ENCODE measurements at places on chromosomes 3 and 15. TPM values are rescaled to one million over a fixed set of nuclear protein-coding genes. Genes with fewer than 3 reads are reported as not detected.

The CCDC33 gene
- 0.25 TPM for total RNA-seq

The CACNA2D3 gene
- total RNA-seq: 23.4 TPM

The CCR8 gene
- not detected for total RNA-seq

The C3orf20 gene
- not detected for total RNA-seq

The ACTC1 gene
- 0.25 TPM for total RNA-seq

The SLC6A11 gene
- total RNA-seq: 35.2 TPM

The GP5 gene
- total RNA-seq: under 0.01 TPM

The IGDCC3 gene
- total RNA-seq: 9.8 TPM

The RYR3 gene
- total RNA-seq: 12.5 TPM

The MUC13 gene
- total RNA-seq: not detected

The SPINK8 gene
- not detected for total RNA-seq

The ARPP21 gene
- 224 TPM for total RNA-seq

The XCR1 gene
- not detected for total RNA-seq

The KNG1 gene
- total RNA-seq: not detected

The CATSPER2 gene
- 4.2 TPM for total RNA-seq

The CPLX3 gene
- total RNA-seq: 0.49 TPM

The SOX14 gene
- not detected for total RNA-seq

The MFSD1 gene
- total RNA-seq: 31.7 TPM

The CHAC1 gene
- total RNA-seq: 2.7 TPM

The NTRK3 gene
- total RNA-seq: 50.9 TPM

The ZNF35 gene
- total RNA-seq: 17.7 TPM

The IQGAP1 gene
- total RNA-seq: 43.5 TPM

The FMN1 gene
- total RNA-seq: 1.5 TPM

The CX3CR1 gene
- total RNA-seq: 5.9 TPM

The ARHGEF3 gene
- total RNA-seq: 31.7 TPM

The CORO2B gene
- 28.0 TPM for total RNA-seq

The NEO1 gene
- total RNA-seq: 151 TPM

The SEMA5B gene
- total RNA-seq: 17.2 TPM

The ATP13A4 gene
- total RNA-seq: 15.7 TPM

The ABHD10 gene
- total RNA-seq: 48.9 TPM

The C3orf52 gene
- 0.25 TPM for total RNA-seq

The PPP1R14D gene
- total RNA-seq: not detected

The A4GNT gene
- total RNA-seq: not detected

The SLC15A2 gene
- total RNA-seq: 9.3 TPM

The TF gene
- total RNA-seq: 2.7 TPM

The ZNF445 gene
- total RNA-seq: 41.6 TPM

The ANKDD1A gene
- 12.0 TPM for total RNA-seq

The TGFBR2 gene
- 6.4 TPM for total RNA-seq

The KNL1 gene
- 3.7 TPM for total RNA-seq

The FAM81A gene
- total RNA-seq: 51.1 TPM

The GOLGA6L9 gene
- total RNA-seq: 7.9 TPM

The CEP152 gene
- total RNA-seq: 2.2 TPM

The ECE2 gene
- total RNA-seq: 2.7 TPM

The SERINC4 gene
- total RNA-seq: under 0.01 TPM

The ITIH3 gene
- total RNA-seq: not detected

The CHRM5 gene
- total RNA-seq: 1.2 TPM

The P2RY1 gene
- 11.6 TPM for total RNA-seq

The NUP210 gene
- total RNA-seq: 7.6 TPM

The XIRP1 gene
- not detected for total RNA-seq

The DNAJA4 gene
- 23.1 TPM for total RNA-seq

The PRTG gene
- total RNA-seq: 4.9 TPM

The NMB gene
- total RNA-seq: 3.9 TPM

The RHCG gene
- 1.7 TPM for total RNA-seq

The ZNF662 gene
- total RNA-seq: 15.0 TPM

The CAPN3 gene
- total RNA-seq: 0.49 TPM

The TRIM42 gene
- total RNA-seq: not detected

The RCN2 gene
- total RNA-seq: 69.6 TPM

The CLDN11 gene
- total RNA-seq: 14.5 TPM

All from temporal lobe (tissue), 4 donors.